Stimulated activated naive CD4-positive, alpha-beta T cell treated with Interleukin-2 at 50 U/mL for 16 hours (primary cell): ENCODE measurements at places on chromosomes 1 and 21.
A peak's percentile ranks its signal among the peaks of the same experiment; 100 is the strongest.

DNA sequence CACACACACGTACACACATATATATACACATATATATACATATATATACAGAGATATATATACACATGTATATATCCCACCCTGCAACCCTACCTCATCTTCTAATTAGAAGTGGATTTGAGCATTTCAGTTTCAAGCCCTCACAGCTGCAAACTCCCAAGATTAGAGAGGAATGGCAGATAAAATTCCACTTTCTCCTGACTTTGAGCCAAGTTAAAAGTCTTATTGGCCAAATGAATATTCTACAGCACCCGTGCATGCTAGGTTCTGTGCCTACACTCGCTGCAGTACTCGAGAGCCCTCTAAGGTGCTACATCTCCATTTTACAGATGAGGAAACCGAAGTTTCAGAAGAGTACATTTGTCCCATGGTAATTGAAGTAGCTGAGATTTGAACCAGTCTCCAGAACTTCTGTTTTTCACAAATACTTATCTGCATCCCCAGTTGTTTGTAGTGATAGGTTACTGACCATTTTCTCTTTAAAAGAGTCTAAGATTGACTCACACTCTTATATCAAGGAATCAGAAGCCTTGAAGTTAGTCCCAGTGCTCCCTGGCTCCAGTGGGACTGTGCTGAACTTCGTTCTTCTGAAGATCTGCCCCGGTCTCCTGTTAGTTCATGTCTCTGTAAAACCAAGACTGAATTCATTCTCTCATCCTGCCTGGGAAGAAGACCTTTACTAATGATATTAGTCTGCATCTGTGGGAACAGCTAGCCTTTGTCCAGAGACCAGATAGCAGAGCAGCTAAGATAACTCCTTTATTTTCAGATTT, 292.1 kb downstream of the TM2D1 start:
- DNase-seq = no peak

GRCh38 chr1:101833312-101833711, 163.4 kb downstream of the OLFM3 start:
- no peak for DNase-seq

GRCh38 chr21:40158366-40158765, 291.1 kb downstream of the PCP4 start:
- no peak for DNase-seq

DNA sequence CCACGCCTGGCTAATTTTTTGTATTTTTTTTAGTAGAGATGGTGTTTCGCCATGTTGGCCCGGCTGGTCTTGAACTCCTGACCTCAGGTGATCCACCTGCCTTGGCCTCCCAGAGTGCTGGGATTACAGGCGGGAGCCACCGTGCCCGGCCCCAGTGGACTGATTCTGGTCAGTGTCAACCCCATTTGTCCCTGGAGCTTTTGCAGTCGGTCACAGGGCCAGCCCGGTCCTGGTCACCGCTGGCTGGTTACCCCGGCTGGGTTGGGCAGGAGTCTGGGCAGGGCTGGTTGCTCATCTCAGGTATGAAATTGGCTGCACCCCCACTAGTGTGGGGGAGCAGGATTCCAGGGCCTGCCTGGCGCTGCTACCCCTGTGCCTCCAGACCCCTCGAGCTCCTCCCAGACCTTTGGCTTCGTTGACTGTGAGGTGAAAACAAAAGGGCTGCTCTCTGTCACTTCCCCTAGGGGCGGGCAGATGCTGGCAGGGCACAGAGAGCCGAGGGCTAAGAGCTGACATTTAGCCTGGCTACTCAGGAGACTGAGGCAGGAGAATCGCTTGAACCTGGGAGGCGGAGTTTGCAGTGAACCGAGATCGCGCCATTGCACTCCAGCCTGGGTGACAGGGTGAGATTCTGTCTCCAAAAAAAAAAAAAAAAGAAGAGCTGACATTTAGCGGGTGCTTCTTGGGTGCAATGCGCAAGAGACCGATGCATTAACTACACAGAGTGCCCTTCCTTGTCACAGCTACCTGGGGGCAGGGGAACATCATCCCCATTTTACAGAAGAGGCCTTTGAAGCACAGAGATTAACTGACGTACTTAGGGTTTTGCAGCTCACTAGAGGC, 10.6 kb downstream of the TNFRSF1B start:
- no peak for DNase-seq

- no peak for DNase-seq
These were observed 52.1 kb downstream of the ZSCAN20 start for GRCh38 chr1:33524586-33524985.

DNA sequence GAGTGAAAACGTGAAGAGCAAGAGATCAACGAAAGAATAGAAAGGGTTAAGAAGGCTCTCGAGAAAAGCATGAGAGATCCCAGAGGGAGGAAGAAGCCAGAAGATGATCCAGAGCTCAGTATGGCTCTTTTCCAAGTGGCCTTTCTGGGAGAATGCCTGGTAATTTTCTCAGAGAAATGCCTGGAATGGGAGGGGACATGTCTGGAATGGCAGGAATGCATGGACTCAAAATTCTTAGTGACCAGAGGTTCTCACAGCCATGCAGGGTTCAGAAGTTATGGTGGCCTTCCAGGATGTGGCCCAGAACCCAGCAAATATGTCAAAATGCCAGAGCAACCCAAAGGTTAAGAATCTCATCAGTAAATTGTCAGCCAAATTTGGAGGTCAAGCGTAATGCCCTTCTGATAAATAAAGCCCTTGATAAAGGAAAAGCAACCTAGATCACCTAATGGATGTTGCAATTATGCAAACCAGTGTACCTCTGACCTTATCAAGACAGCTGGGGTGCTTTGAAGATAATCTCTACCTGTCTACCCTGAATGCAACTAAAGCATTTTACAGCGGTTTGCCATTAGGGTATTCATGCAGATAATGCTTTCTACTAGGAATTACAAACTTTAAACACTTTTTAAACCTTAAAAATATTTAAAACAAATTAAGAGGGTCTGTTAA, 53.1 kb downstream of the NBPF6 start:
- DNase-seq = no peak

DNA sequence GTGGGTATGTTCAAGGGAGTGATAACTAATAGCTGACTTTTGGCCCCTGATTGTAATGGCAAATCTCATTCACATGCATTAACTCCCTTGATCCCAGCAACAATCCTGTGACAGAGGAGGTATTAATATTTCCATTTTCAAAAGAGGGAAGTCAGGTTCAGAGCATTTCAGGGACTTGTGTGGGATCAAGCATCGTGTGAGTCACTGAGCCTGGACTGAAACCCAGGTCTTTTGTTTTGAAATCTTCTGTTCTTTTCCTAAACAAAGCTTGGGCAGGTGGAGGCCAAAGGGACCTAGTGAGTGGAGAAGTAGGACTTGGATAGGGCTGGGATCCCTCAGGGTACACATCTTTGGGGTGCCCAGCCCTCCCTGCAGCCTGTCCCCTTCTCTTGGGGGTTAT, 37.9 kb downstream of the ETNK2 start:
- DNase-seq = no peak

- no peak for DNase-seq
These were observed 52.5 kb downstream of the SELENOF start for GRCh38 chr1:86861424-86861823.

DNA sequence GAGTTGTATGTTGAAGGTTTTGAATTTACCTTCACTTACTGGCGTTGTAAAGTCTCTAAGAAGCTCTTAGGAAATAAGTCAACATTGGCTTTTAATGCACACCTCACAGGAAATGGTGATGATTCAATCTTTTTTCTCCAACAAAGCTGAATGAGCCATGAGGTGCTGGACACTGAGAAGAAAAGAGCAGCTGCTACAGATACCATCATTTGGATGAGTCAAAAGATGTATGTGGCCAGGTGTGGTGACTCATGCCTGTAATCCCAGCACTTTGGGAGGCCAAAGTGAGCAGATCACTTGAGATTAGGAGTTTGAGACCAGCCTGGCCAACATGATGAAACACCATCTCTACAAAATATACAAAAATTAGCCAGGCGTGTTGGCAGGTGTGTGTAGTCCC, 3.3 kb upstream of the IL23R start:
- peak; percentile 23 for DNase-seq

DNA sequence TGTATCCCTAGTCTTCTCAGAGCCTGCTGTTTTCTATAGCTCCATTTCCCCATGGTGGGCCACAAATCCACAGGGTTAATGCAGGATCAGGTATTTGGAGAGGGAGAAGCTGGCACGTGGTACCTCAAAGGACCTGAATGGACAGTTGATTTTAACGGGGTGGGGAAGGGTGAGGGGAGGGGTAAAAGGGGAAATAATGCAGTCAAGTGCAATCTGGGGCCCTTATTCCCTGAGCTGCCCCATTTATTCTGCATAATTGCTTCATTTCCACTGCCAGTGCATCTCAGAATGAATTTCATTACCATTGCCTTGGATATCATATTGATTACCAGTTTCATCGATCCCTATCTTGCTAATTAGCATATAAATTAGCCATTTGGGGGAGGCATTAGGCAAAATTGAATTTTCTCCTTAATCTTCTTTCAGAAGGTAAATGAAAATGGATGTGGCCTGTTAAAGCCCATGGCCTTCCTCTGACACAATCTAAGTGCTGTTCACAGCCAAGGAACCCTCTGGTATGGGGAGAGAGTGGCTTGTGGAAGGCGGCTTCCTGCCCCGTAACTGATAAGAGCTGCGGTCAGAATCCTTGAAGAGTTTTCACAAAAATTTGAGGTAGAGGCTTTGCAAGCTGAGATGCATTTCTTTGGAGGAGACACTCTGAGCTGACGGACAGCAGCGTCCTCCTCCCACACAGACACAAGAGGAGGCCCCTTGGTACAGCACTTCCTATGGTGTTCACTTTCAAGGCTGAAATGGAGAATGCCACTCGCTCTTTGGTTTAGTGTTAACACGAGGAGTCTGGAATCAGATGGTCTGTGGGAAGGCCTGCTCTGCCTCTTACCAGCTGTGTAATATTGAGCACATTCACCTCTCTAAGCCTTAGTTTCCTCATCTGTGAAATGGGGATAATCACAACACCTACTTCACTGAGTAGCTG, 34.4 kb downstream of the PHC2 start:
- no peak for DNase-seq

GRCh38 chr1:76583235-76583868, 283.9 kb upstream of the ST6GALNAC5 start:
- no peak for DNase-seq

- no peak for DNase-seq
These were observed 110.9 kb downstream of the ASTN1 start for GRCh38 chr1:177053648-177054047.

DNA sequence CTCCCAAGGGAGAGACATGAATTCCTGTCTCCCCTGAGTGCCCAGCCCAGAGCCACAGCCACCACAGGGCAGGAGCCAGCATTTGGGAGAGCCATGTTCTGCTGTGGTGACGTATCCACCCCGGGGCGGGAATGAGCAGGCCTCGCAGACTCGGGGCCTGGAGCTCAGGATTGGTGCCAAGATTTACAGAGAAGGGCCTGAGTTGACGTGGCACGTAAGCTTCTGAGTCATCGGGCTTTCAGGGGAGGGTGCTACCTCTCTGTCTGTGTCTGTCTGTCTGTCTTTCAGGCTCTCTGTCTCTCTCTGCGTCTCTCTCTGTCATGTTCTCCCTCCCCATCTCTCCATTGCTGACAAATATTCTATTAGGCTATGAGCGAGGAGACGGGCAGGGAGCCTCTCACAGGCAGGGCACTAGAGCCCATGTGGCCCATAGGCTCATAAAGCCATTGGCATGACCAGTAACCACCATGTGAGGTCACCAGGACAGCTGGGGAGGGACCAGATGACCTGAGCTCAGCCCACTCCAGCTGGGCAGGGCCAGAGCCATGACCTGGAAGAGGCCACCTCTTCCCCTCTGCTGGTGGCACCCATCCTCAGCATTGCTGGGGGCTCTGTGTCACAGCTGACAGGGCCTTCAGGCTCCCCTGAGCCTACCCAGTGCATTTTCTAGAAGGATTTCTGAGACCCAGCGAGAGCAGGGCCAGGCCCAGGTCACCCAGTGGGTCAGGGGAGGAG, 300.0 kb upstream of the VAMP3 start:
- no peak for DNase-seq

DNA sequence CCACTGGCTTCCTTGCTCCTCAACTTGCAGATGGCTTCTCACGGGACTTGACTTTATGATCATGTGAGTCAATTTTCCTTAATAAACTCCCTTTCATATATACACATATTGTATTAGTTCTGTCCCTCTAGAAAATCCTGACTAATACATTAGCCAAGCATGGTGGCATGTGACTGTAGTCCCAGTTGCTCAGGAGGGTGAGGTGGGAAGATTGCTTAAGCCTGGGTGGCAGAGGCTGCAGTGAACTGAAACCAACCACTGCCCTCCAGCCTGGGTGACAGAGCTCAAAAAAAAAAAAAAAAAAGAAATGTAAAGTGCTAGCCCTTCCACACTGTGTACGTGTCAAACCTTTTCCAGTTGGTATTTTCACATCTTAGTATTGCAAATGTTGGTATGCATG, 857.0 kb downstream of the LTN1 start:
- DNase-seq = no peak

DNA sequence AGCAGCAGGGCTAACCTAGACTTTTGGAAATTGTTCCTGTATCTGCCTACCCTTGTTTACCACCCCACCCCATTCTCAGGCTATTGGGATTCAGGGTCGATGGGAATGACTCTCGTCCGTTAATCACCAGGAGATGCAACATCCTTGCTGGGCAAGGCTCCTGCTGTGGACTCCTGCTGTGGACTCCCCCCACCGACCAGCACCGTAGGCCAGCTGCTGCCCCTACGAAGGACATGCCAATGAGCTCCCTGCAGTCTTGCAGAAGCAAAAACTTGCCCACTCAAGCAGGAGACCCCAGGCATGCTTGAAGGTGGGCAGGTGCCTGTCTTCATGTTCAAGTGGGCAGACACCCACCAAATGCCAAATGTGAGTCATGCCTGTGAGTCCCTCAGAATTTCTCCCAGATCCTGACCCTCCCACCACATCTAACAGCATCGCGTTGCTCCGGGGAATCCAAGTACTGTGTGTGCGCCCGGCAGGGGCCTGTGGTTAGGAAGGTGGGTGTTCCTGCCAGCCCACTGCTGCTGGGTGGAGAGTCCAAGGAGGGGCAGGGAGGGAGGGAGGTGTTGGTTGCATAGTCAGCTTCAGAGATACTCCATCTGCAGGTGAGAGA, 41.7 kb upstream of the SOX13 start:
- DNase-seq = no peak

GRCh38 chr1:6630027-6630426, 5.4 kb downstream of the THAP3 start:
- no peak for DNase-seq

DNA sequence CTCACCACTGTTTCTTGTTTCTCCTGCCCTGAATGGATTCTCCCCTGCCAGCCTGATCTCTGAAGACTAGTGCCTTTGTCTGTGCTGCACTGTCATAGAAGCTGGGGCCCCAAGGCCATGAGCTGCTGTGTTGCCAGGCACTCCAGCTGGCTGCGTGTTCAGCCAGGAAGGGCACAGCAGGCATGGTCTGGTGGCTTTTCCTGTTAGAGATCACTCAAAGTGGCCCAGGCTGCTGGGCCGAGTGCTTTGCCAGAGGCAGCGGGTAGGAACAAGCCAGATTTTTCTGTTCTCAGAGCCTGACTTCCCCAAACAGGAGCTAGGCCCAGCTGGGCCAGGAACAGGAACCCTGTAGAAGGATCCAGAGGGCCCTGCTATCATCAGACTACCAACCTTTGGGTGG, 5.2 kb downstream of the ADPRS start:
- DNase-seq = no peak

- peak; percentile 50 for DNase-seq
These were observed 52.8 kb downstream of the TENT5C start for GRCh38 chr1:117658676-117659075.
